ENCODE measurements at places on chromosomes 3 and 15.

DNA sequence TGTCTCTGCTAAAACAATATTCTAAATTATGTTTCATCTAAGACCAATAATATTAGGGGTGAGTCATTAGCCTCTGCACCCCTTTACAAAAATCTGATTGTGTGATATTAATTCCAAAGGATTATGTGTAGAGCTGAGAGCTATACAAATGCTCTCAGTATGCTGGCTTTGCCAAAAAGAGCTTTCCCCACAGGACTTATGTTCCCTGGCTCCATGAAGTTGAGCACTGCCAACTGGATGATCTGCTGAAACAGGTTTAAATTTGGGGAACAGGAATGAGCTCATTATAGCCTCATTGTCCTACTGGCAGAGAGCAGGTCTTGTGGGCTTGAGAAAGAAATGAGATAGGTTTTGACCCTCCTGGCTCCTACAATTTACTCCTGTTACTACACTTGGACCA lies 347.8 kb upstream of the LMCD1 start:
- no peak for DNase-seq

DNA sequence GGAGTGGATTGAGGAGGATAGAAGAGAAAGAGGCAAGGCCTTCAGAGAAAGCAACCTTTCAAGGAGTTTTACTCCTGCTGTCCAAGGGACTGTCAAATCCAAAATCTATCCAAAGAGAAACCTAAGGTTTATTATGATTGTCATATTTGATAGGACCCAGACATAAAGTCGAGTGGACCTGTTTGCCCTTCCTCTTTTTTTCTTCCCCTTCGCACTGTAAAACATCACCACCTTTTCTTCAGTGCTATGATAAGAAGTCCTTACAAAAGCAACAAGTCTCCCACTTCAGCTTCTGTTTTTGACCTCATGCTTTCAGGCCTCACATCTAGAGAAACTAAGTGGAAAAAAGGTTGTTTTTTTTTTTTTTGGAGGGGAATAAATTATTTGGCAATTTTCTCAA lies 73.0 kb downstream of the TRPC1 start:
- no peak for DNase-seq

DNA sequence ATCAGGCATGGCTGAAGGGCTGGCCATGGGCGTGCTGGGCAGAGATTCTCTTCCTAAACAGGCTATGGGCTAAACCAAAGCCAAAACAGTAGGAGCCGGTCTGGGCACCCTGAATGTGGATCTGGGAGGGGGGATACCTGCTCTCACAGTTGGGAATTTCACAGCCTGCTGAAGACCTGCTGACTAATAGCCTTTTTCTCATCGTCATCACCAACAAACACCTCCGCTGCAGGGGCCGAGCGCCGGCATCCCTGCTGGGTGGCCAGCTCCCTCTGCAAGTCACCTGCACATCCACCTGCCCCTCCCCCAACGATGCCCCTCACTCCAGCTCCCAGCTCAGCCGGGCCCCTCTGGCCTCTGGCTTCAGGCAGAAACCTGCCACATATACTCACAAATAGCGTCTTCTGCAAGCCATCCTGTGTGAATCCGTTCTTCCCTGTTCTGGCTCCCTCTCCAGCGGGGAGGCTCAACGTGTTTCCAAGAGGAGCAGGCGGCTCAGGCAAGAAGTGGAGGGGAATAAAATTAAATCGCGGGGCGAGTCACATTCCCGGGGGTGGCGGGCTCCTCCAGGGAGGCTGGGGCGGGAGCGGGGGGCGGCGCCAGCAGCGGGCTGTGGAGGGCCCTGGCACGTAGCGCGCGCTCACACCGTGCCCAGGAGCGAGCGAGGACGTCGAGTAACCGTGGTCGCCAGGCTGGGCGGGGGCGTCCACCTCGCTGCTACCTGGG lies 466 bp downstream of the IQSEC1 start:
- DNase-seq = peak; percentile 8

DNA sequence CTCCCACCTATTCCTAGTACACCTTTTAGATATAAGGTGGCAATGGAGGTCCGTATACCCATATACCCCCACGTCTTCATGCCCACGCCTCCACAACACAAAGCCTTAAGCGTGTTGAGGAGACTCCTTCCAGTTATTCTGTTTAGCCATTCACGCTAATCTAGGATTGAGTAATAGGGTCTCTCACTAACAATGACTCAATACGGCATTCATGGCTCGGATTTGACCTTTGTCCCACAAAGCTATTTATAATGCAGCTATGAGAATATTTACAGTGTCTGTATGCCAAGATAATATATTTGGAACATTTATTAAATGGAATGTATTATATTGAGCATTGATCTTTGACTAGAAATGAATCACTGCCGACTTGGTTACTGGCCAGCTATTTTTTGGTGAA lies 215.8 kb downstream of the KCNH8 start:
- no peak for DNase-seq

- DNase-seq = no peak
Observed at GRCh38 chr3:24645047-24645446, 150.4 kb upstream of the THRB start.

DNA sequence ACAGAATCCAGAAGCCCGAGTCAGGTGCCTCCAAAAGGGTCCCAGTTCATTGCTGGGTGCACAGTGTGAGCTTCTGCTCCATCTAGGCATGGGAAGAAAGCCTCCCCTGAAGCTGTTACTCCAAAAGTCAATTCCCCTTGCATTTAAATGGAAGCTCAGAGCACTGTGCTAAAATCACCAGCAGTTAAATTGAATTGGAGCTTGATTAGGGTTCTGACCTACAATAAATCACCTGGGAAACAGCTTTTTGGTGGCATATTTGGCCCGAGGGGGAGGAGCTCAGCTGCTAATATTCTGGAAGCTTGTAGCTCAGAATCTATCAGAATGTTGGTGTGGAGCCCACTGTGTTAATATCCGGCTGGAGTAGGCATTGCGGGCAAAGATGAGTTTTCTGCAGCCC lies 87.1 kb upstream of the RGMA start:
- no peak for DNase-seq

DNA sequence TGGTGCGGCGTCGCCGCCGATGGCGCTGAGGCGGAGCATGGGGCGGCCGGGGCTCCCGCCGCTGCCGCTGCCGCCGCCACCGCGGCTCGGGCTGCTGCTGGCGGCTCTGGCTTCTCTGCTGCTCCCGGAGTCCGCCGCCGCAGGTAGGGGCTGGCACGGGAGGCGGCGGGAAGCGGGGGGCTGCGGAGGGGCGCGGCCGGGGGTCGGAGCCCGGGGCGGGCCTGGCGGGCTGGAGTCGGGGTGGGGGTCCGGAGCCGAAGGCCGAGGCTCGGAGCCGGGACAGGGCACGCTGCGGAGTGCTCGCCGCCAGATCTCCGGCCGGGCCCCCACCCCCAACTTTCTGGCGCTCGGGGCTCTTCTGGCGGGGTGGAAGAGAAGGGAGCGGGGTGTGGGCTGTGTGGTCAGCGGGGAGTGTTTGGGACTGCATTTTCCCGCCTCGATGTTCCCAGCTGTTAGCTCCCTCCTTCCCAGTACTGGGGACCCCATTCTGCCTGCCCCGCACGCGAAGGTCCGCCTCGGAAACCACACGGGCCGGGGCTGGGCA lies 299 bp downstream of the TYRO3 start:
- DNase-seq = no peak

- DNase-seq = no peak
Observed at GRCh38 chr3:140760324-140761075, 82.6 kb downstream of the TRIM42 start.

- no peak for DNase-seq
Observed at GRCh38 chr3:18012933-18013332, 270.5 kb upstream of the TBC1D5 start.

DNA sequence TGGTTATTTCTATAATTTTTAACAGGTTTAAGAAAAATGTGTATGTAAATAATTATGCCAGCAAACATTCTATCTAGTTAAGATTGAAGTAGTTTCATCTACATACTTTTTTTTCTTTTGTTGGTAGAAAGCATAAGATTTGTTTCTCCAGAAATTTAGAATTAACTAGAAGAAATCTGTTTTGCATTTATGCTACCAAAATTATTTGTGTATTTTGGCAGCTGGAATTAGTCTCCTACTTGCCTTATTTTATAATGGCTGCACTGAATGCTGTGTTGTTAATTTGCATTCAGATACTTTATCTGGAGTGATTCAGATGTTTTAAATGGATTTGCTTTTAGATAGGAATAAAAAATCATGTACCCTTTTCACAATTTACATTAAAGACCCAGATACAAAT lies 100.2 kb upstream of the NAALADL2 start:
- DNase-seq = no peak

DNA sequence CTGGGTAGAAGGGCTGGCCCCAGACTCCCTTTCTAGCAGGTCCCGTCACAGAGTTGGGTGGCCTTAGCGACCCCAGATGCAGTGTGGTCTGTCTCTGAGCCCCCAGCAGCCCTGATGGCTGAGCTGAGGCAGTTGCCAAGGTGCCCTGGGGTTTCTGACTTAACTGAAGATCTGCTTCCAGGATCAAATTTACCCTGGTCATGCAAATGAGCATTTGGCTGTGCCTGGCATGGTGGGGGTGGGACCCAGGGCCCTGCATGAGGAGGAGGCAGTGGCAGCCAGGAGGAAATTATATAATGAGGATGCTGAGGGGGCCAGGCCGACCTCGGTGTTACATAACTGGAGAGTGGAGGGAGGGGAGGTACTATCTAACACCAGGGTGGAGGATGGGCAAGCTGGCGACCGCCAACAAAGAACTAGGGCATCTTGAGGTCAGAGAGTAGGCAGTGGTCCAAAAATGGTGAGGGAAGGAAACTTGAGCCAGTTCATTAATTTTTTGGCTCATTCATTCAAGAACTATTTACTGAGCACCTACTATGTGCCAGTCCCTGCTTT lies 16.4 kb downstream of the PLEKHO2 start:
- no peak for DNase-seq

DNA sequence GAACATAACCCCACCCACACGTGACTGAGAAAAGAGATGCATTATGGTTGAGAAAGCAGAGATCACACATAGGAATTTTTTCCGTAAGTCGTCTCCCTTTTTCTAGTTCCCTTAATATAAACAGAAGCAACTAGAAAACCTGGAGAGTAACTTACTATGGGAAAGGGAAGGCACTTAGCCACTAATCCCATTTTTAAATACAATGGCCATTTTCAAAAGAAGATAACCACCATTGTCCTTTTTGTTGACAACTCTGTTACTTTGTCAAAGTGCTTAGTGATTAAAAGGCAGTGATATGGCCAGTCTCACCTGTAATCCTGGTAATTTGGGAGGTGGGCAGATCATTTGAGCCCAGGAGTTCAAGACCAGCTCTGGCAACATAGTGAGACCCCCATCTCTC lies 184.4 kb upstream of the UMPS start:
- no peak for DNase-seq

DNA sequence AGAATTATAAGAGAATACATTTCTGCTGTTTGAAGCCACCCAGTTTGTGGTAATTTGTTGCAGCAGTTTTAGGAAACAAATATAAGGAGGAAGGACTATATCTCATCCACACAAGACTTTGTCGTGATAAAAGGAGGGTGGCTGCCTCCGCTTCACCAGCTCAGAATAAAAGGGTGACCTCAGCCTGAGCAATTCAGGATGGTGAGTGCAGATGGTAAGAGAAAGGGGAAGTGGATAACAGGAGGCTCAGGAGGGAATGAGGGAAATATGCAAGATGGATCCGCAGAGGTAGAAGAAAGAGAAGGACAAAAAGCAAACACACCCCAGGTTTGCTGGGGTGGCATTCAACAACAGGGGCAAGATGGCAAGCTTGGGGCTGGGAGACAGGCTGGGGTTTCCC lies 108.1 kb upstream of the TNFAIP8L3 start:
- DNase-seq = no peak

- no peak for DNase-seq
Observed at GRCh38 chr15:74315626-74316025, 51.8 kb downstream of the CYP11A1 start.

DNA sequence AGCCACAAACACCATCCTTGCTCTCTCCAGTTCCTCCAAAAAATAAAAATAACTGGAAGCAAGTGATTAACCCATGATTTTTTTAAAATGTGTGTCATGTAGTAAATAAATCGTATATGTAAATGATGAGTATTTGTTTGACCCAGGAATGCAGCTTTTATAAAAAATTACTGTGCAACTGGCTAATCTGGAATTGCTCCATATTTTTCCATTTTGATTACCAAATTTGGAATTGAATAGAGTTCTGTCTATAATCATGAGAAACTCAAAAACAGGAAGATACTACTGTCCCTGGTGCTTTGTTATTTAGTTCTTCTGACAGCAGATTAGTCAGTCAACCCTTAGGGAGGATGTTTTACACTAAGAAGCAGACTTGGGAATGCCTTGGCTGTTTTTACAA lies 116.2 kb downstream of the CCNL1 start:
- DNase-seq = no peak

- DNase-seq = no peak
Observed at GRCh38 chr3:57972531-57973111, 35.6 kb upstream of the FLNB start.

DNA sequence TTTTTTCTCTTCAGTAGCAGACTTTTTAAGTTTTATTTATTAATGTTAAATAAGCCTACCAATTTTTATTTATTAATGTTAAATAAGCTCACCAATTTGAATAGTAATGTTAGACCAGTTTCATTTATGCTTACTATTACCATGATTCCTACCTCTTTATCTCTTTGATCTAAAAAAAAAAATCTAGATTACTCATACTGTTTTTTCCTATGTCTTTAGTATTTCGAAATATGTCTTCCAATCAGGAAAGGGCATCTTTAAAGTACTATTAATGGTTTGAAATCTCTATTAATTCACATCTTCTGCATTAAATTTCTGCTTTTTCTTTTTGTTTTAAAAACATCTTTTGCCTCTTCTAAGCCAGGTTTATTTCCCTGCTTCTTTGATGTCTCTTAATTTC lies 27.5 kb upstream of the MAPKBP1 start:
- no peak for DNase-seq

DNA sequence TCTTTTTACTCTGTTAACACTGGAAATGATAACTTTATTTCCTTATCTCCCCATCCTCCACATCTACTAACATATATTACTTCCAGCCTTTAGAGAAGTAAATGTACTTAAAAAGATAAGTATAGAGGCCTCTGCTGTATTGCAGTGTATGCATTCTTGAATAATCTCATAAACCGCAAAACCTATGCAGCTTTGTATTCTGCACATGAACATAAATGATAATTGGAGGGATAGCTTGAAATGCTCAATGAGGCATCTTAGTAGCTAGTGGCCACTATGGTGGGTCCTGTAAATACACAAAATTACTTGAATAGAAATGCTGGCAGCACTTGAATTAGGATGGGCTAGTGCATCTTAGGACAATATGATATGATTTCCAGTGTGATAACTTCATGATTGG lies 77.0 kb downstream of the LYSMD4 start:
- DNase-seq = no peak

GRCh38 chr3:165078293-165078692 lies at the start of gene SI:
SI (minus strand) TSS chr3:165078496; CDS start chr3:165076012, 2,484 bp downstream.
- DNase-seq = no peak

Data from NCI-H2227 treated with DMSO at 0.1 percent for 48 hours (cell line).